Endothelial cell of coronary artery (primary cell): ENCODE measurements at places on chromosomes 7 and 10. TPM values are rescaled to one million over a fixed set of nuclear protein-coding genes. Genes with fewer than 3 reads are reported as not detected.

Gene TEX47
- total RNA-seq = not detected in 2 replicates

Gene CRTAC1
- total RNA-seq = 0.28 and 1.2 TPM in 2 replicates

Gene TMEM229A
- total RNA-seq = not detected in 2 replicates

Gene CACNA2D1
- 20.2 and 49.0 TPM in 2 replicates for total RNA-seq

Gene GALNT11
- total RNA-seq = 26.7 and 36.0 TPM in 2 replicates

Gene CLRN3
- 0.09 TPM in 2 replicates for total RNA-seq

Gene CDHR3
- total RNA-seq = 1.3 and 1.7 TPM in 2 replicates
